MCF 10A (cell line): ENCODE measurements at places on chromosomes 3 and 15. TPM values are rescaled to one million over a fixed set of nuclear protein-coding genes. Genes with fewer than 3 reads are reported as not detected.

IQCF5 gene
- not detected in 2 replicates for total RNA-seq

LTF gene
- not detected in 2 replicates for total RNA-seq

AHSG gene
- not detected in 2 replicates for total RNA-seq

PAK6 gene
- total RNA-seq = 9.3 and 9.5 TPM in 2 replicates

CCDC39 gene
- total RNA-seq = not detected in 2 replicates

CDHR4 gene
- total RNA-seq = 0.44 and 1.1 TPM in 2 replicates

PLA2G4E gene
- total RNA-seq = 0.07 and 0.12 TPM in 2 replicates

TEX55 gene
- total RNA-seq = not detected in 2 replicates

TRH gene
- total RNA-seq = not detected in 2 replicates

INSYN1 gene
- total RNA-seq = not detected in 2 replicates

SUCNR1 gene
- total RNA-seq = not detected in 2 replicates

PCNP gene
- 229 and 292 TPM in 2 replicates for total RNA-seq

ESYT3 gene
- 0.44 and 1.0 TPM in 2 replicates for total RNA-seq

ITIH1 gene
- not detected in 2 replicates for total RNA-seq

IL20RB gene
- total RNA-seq = 158 and 163 TPM in 2 replicates

VILL gene
- not detected in 2 replicates for total RNA-seq
